ENCODE measurements at places on chromosomes 11 and 22.

- no peak for DNase-seq
Observed at GRCh38 chr22:25996669-25997068, 172.6 kb upstream of the SEZ6L start.

- no peak for DNase-seq
Observed at GRCh38 chr11:90661233-90661632, 438.4 kb upstream of the CHORDC1 start.

GRCh38 chr11:312092-312816, 1.6 kb upstream of the IFITM1 start:
- no peak for DNase-seq

- DNase-seq = peak; percentile 33
Observed at GRCh38 chr22:44181033-44181911, 547 bp downstream of the PARVG start.

GRCh38 chr11:69700278-69701140, 3.3 kb downstream of the FGF19 start:
- DNase-seq = no peak

- DNase-seq = peak; percentile 6
Observed at GRCh38 chr11:126989942-126990715, 10.4 kb downstream of the KIRREL3 start.
